ENCODE measurements at places on chromosomes 5 and 9.

GRCh38 chr5:36875051-36875789, 1.3 kb upstream of the NIPBL start:
- DNase-seq: peak; percentile 27

DNA sequence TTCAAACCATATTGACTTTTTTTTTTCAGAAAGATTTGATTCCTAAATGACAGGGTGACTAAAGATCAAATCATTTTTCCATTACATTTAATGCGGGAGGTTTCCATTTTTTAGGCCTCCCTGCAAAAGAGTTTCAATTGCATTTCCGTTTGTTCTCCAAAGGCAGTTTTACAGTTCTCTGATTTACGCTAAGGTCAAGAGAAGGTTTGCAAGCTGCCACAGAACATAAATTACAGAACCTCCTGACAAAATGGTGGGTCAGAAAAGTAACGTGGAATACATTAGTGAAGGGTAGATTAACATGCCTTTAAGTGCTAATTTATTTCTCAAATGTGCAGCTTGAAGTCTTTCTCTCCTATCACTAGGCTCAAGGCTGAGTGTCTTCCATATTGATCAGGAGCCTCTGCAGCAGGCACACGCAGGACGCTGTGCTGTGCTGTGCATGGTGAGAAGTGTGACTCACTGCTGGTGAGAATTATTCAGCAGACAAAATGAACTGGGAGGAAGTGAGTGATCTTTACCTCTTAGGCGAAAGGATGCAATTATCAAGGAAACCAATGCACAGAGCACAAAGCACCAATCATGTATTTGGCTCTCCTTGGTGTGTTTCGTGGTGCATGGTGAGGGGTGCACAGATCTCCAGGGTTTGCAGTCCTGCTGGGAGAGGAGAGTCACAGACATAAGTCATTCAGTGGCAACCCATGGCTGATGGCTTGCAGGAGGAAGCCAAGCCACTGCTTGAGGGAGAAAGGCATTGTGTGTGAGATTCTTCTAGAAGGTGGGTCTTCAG, 136.3 kb downstream of the TENT4A start:
- DNase-seq: no peak

DNA sequence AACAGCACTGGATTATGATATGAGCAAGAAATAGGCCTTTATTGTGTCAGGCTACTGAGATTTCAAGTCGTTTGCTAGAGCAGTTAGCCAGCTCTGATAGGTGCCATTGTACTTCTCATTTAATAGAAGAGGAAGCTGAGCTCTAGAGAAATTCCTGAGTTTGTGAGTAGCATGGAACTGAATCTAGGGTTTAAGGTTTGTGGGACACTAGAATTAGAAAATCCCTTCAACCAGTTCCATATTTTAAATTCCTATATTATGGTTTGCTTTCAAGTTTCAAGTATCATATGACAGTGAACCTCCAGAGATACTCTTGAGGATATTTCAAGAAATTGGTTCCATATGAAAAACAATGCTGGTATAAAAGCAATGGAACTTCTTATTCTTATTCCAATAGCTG, 87.6 kb downstream of the ANKRD55 start:
- DNase-seq: no peak

DNA sequence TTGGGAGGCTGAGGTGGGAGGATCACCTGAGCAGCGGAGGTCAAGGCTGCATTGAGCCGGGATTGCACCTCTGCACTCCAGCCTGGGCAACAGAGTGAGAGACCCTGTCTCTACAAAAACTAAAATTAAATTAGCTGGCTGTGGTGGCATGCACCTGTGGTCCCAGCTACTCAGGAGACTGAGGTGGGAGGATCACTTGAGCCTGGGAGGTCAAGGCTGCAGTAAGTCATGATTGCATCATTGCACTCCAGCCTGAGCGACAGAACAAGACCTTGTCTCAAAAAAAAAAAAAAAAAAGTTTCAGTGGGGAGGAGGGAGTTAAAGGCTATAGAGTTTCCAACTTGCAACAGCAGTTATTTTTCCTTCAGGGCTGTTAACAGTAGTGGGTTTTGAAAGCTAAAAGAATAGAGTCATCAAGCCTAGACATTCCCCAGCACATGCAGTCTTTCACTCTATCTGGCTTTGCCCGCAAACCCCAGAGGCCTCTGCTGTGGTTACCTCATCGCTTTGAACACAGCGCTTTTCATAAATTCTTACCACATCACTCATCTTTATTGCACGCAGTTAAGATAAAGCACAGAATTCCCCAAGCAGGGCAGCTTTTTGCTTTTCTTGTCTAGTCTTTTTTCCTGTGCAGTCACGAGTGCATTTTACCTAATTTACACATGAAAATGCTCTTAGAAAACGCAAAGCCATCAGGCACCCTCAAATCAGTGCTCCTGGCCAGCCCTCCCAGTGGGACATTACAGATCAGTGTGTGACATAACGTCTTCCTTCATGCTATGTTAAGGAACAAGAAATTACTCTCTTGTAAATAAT, 8.7 kb upstream of the SLC2A8 start:
- peak; percentile 62 for DNase-seq

Data from GM20000 (cell line).